ENCODE measurements at places on chromosomes 4 and X. TPM values are rescaled to one million over a fixed set of nuclear protein-coding genes. Genes with fewer than 3 reads are reported as not detected.

PABPC1L2B gene
- total RNA-seq = not detected

HTR2C gene
- not detected for total RNA-seq

USP27X gene
- 4.6 TPM for total RNA-seq

PNCK gene
- 0.37 TPM for total RNA-seq

CT45A1 gene
- not detected for total RNA-seq

OTC gene
- not detected for total RNA-seq

NOX1 gene
- not detected for total RNA-seq

SPIN2B gene
- total RNA-seq = 10.2 TPM

CLDN2 gene
- total RNA-seq = 7.8 TPM

PRPS2 gene
- total RNA-seq = 45.9 TPM

AMER1 gene
- 2.7 TPM for total RNA-seq

CNKSR2 gene
- 2.7 TPM for total RNA-seq

CXCL3 gene
- 4.8 TPM for total RNA-seq

NPY1R gene
- total RNA-seq = 0.17 TPM

ODAPH gene
- total RNA-seq = not detected

SPP1 gene
- 151 TPM for total RNA-seq

FAM53A gene
- 0.50 TPM for total RNA-seq

SMIM31 gene
- total RNA-seq = 0.09 TPM

PCDH11X gene
- total RNA-seq = not detected

ZNF732 gene
- total RNA-seq = not detected

KIF4A gene
- 23.9 TPM for total RNA-seq

SHROOM3 gene
- 7.9 TPM for total RNA-seq

LRAT gene
- 0.30 TPM for total RNA-seq

IDUA gene
- 14.4 TPM for total RNA-seq

TMEM271 gene
- total RNA-seq = not detected

GUCY1A1 gene
- total RNA-seq = not detected

TCEAL2 gene
- not detected for total RNA-seq

ARX gene
- 0.58 TPM for total RNA-seq

ETDA gene
- not detected for total RNA-seq
